HS-27A (cell line): ENCODE measurements at places on chromosomes 5 and 9.

DNA sequence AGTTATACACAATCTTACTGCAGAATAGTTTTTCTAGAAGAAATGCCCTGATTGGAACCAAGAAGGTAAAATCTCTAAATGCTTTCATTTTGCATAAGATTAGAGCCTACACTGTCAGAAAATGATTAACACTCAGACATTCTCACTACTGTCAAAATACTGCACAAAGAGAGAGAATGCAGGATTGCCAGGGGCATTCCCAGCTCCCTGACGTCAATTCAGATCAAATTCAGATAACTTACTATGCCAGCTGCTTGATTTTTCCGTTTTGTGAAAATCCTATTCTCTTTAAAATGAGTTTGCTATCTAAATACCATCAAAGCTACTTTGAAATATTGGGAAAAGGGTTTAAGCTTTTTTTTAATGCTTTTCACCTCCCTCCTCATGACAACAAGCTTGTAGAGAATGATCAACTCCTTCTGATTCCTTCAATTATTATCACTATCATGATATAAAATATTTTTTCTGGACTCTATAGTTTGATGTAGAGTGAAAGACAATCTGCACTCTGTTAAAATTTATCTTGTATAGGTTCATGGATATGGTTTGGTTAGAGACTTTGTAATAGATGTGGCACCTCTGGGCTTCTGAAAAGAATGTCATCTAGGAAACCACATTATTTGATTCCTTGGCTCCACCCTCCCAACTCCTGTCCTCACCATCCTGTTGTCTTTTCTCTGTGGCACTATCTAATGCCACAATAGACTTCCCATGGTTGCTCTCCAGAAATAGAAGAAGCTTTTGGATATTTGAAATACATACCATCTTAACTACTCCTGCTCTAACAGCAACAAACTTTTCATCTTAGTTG, 407.7 kb downstream of the PDE4D start:
- no peak for DNase-seq

DNA sequence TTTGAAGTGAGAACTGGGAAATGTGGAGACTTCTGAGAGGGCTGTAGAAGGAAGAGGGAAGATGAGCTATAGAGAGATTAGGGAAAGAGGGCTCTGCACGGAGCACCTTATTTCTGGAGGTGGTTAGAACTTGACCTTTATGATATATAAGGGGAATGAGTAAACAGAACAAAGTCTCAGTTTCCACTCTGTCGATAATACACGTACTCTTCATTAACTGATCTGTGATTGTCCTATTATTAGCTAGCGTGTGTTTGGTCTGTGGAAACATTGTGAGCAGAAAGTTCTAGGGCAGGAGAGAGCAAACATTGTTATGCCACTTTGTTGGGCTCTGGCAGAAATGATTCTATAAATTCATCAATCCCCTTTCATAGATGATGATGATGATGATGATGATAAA, 118.5 kb downstream of the UGCG start:
- DNase-seq, result no peak

- DNase-seq, result no peak
Measured at GRCh38 chr5:115033861-115034260, 135.8 kb downstream of the TRIM36 start.

- no peak for DNase-seq
Measured at GRCh38 chr9:121289026-121289771, 21.2 kb downstream of the GSN start.

- DNase-seq, result no peak
Measured at GRCh38 chr5:8993031-8993430, 552.8 kb downstream of the SEMA5A start.

DNA sequence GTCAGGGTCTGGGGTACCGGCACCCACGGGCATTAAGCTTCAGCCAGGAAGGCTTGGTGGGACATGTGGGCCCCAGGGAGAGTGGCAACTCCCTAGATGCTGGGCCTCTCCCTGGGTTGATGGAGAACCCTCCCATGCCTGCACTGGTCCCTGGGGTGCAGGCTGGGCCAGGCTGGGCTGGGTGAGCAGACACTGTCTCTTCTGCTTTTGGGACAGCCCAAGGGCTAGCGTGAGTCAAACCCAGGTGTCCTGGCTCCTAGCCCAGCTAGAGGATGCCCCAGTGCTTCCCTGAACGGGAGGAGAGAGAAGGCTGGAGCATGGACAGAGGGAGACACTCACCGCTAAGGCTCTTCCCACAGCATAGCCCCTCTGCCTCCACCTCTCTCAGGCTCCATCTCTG, 5.7 kb upstream of the AQP7 start:
- DNase-seq, result no peak

- no peak for DNase-seq
Measured at GRCh38 chr5:2320611-2321010, 430.9 kb downstream of the IRX2 start.

GRCh38 chr5:106755066-106755465, 915.7 kb downstream of the EFNA5 start:
- DNase-seq, result no peak

DNA sequence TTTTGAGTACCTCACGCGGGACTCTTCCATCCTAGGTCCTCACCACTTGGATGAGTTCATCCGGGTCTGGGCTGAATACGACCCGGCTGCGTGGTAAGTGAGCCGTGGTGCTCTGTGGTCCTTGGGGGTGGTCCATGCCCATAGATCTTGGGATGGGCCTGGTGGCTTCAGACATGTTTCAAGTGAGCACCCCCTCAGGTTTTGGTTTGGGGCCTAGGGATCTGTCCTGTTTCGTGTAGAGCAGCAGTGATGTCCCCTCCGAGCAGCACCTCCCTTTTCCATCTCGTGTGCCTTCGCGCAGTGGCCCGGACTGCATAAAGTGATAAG, 218.9 kb downstream of the CACNA1B start:
- no peak for DNase-seq

GRCh38 chr5:178576591-178577351, 13.4 kb downstream of the COL23A1 start:
- no peak for DNase-seq

- DNase-seq, result no peak
Measured at GRCh38 chr9:65400886-65401285, 115.9 kb upstream of the FOXD4L5 start.

- DNase-seq, result no peak
Measured at GRCh38 chr9:131986576-131986975, 93.1 kb downstream of the MED27 start.

GRCh38 chr5:73284220-73284795, 111.3 kb downstream of the TMEM174 start:
- no peak for DNase-seq

DNA sequence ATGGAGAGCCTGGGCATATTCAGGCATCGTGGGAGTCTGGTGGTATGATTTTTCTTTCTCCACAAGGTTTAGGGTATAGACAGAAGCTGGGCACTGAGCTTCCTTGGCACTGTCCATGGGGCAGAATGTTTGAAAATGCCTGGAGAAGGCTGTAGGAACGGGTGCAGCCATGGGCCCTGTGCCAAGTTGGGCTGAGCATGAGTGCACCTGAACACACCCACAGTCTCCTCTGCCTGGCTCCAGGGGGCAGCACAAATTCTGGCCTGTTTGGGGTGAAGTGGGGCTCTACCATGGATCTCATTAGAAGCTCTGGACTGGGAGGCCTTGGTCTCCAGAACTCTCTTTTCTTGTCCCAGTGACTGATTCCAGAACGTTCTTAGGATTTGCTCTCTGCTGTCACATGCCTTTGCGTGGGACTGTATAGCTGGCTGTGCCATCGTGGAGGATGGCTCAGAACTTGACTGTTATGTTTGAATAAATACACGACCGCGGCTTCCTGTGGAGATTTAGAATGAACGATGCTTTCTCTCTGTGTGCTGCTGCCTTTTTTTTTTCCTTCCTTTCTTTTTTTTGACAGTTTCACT, 229.8 kb downstream of the FANCC start:
- no peak for DNase-seq

DNA sequence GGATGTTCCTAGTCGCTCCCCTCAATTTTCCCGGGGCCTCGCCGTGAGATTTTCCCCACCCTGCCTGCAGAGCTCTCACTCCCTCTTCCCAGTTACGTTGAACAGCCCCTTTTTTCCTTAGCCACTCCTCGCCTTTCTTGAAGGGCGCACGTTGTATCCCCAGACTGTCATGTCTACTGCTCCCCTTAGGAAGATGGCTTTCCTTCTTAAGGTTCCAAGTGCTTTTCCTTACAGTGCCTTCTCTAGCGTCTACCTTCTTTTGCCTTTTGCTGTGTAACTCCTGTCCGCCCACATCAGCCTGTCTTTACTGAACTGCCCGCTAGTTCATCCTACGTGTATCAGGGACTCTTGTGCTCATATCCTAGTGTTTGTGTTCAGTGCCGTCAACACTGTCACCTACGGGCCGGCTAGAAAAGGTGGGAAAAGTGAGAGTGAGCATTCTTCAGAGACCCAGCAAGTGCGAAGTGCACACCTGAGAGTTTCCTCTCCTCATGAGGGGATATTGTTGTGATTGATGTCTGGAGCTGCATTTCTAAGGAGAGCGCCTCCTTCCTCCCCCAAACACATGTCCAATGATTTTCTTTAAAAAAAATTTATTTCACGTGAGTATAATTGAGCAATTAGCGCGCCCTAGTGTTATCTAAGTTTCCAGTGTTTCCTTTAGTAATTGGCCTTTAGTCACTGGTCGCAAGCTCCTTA, 764 bp downstream of the CAMLG start:
- peak; percentile 7 for DNase-seq

DNA sequence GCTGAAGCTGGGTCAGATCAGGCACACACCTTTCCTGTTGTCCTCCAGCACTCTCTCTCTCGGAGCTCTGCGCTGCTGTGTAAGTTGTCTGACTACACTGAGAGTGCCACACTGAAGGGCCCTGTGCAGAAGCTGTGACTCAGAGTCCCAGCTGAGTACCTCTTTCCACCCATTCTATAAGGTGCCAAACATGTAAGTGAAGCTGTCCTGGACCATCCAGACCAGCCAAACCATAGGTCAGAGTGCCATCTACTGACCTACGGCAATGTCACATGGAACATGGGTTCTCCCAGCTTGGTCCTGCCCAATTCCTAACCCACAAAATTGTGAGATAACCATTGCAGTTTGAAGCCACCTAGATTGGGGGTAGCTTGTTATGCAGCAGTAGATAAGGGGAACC, 68.2 kb downstream of the ADCY2 start:
- no peak for DNase-seq

DNA sequence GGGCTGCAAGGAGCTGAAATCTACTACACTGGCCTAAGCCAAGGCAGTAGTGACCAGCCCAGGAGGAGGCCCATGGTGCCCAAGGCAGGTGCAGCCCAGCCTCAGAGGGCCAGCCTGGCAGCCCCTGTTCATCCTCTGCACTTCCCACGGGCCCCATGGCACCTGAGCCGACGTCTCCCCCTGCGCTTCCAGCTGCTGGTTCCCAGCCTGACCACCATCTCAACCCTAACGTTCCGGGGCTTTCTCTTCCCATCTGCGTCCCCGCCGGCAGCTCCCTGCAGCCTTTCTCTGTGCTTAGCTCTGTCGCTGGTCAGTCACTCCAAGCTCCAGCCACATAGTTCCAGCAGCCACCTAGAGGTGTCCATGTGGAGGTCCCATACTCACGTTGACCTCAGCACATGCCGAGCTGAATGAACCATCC, 105.5 kb upstream of the LMX1B start:
- DNase-seq, result no peak

DNA sequence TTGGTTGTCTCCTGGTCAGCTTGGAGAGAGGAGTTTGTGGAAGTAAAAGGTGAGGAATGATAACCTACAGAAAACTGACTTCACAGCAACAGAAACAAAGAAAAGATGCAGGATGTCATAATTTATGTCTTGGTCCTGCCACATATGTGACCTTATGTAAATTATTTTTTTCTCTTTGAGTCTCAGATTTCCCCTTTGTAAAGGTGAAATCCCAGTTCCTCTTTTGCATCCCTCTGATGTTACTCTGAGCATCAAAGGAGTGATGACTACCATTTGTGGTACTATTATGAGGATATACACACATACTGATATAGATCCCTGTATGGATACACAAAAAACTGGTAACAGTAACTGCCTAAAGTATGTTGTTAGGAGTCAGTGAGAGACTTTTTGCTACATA, 1.4 kb upstream of the THG1L start:
- DNase-seq, result no peak

- DNase-seq, result no peak
Measured at GRCh38 chr5:147557876-147558745, 48.2 kb upstream of the DPYSL3 start.

DNA sequence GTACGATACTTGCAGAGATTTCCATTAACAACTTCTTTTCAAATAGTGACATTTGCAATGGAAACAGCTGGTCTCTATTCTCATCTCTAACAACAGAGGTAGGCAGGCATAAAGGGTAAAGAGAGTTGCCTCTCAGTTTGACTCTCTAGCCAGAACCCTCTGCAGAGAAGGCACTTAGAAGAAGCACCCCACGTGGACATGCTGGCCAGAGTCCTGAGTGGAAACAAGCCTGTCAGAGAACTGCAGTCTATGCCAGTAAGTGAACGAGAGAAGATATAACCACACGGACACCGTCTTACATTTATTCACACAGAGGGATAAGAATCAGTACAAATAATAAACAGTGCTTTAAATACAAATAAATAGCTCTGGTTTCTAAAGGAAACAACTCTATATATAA, 11.0 kb upstream of the LHX6 start:
- DNase-seq, result no peak

DNA sequence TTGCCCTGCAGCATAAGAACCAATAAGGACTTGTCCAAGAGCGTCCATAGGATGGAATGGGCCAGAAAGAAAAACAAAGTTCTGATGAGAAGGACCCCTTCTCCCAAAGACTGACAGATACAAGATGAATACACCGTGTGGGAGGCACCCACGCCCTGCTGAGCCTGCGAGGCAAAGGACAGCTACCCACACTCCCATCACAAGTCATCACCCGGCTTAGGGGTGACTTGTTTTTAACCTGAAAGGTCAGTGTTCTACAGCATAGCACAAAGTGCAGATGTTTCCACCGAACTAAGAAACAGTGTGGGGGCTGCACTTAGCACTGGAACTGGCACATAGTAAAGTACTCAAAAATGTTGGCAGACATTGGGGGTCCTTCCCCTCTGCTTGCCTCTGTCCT, 13.9 kb downstream of the TNIP1 start:
- no peak for DNase-seq

- DNase-seq, result no peak
Measured at GRCh38 chr5:6686915-6687409, 26.3 kb upstream of the TENT4A start.

DNA sequence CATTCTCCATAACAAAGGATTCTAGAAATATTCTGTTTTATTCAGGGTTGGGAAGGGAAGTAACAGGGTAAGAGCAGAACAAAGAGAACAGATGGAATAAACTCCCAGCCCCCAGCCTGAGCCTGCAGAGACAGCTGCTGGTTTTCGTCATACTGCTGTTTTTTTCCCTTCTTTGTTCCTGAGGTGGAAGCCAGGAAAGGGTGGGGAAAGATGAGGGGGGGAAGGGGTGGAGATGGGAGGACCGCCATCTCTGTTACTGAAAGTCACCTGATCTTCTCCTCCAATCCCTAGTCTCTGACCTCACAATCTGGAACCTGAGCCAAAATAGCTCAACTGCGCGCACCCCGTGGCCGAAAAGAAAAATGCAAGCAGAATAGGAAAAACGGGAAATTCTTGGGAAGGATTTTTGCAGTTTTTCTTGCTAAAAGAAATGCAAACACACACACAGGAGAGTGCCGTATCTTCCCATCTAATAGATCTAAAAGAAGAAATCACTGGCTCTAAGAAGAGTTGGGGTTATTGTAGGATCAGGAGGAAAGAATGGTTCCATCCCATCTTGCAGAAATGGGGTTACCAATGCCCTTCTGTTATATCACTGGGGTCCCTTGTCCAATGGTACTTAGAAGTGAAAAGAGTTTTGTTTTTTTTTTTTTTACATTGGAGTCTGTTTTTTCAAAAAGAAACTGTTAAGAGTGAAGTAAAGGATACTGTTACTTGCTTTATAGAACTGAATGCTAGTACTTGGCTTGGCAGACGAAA, 57.9 kb downstream of the DIAPH1 start:
- peak; percentile 51 for DNase-seq
